ENCODE measurements at places on chromosomes 5 and 9.

GRCh38 chr9:105855987-105856386 lies 161.6 kb downstream of the TMEM38B start:
- DNase-seq = no peak

DNA sequence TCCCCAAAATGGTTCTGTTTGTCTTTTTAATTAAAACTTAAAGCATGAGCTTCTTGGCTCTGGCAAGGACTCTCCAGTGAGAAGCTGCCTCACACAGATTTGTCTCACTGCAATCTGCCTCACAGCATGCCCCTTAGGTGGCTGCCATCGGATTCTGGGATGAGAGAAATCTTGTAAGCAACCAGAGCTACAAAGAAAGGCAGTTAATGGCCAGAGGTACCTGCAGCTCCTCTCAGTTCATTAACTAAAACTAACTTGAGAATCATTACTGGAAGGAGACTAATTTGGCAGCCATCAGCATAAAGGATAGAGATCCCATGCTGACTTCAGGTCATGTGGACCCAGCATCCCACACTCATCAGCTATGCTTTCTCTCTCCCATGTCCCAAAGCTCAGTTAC lies 220.6 kb upstream of the DMAC1 start:
- no peak for DNase-seq

DNA sequence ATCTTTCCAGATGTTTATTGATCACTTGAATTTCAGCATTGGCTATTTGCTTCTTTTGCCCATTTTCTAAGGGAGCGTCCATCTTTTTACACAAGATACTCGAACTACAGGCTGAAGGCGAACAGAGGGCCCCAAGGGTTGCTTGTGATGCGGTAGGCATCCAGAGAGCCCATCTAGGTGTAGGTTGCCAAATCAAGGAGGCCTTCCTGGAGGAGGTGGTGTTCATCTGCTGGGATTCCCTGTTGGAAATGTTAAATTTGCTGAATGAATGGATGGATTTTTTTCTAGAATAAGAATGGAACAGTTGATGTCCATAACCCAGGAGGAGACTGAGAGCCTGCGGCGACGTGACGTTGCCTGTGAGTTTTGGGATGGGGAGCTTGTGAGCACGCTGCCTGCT lies 31.4 kb downstream of the LRSAM1 start:
- no peak for DNase-seq

DNA sequence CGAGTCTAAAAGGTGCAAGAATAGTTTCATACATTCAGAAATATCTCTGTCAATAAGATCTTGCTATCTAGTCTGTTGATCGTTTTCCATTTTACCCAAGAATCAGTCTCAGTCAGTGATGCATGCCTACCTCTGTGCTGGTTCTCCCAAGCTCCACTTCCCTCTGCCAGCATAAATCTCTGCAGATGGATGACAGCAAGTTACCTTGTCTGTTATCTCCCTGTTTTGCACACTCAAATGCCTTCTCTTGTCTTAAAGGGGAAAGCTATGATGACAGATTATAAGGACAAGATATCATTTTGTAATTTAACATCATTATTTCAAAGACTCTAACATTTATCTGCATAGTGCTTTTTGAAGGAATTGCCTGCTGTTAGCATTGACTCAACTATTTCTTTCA lies 802.1 kb upstream of the SEMA6A start:
- DNase-seq = no peak

- DNase-seq = no peak
Observed at GRCh38 chr9:121622387-121623203, 28.8 kb upstream of the DAB2IP start.

DNA sequence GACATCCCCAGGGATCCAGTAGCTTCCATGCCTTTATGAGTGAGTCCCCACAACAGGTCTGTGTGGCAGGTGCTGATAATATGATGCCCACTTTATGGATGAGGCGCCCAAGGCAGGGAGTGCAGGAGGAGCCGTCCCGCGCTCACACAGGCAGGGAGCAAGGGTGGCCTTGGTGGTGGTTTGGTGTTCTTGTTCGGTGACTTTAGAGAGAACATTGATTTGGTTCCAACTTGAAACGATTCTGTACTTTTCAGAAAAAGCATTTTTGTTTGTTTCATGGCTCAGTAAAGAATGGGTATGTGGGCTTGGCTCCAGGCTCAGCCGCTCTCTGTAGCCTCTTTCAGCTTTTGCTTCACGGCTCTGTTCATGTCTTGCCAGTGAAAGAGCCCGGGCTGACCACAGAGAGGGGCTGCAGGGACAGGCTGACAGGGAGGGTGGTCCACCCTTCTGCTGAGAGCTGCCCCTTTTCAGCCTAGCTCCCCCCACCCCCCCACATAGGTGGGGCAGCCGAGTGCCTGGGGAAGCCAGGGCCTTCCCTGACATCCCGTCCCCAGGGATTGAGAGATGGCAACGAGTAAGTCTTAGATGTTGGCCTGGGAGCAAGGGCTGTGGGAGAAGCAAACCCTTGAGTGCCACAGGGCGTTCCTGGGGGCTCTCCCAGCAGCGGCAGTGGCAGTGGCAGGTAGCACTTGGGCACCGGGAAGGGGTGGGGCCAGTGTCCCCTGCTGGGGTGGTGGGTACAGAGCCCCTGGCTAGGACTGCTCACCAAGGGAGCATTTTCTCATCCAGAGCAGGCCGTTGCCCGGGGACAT lies 28.0 kb downstream of the NCS1 start:
- DNase-seq = no peak

GRCh38 chr5:76638479-76638878 lies 15.3 kb upstream of the F2RL2 start:
- no peak for DNase-seq

GRCh38 chr5:124007675-124008398 lies 495.9 kb downstream of the CSNK1G3 start:
- DNase-seq = peak; percentile 37

DNA sequence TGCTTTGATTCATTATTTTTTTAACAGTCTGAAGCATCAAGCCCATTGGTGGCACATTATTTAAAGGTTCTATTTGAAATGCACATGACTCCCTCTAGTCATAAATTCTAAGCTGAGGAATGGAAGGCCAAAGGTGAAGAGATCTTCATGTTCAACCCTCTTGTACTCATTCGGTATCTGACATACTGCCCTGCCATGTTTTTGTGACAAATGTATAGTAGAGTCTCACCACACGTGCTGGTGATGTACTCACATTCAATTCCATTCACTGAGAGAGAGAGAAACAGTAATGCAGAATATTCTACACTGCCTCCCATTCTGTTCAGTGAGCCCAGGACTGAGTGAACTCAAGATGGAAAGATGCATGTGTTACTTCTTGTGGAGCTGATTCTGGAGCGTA lies 98.3 kb downstream of the GDA start:
- DNase-seq = no peak

- no peak for DNase-seq
Observed at GRCh38 chr9:120438111-120438510, 141.9 kb downstream of the CDK5RAP2 start.

- no peak for DNase-seq
Observed at GRCh38 chr5:73856997-73857396, 231.0 kb downstream of the ARHGEF28 start.

- no peak for DNase-seq
Observed at GRCh38 chr5:100772006-100772405, 131.1 kb downstream of the ST8SIA4 start.

Measured in PC-9 (cell line).